ENCODE measurements at places on chromosomes 7 and 10.

- no peak for DNase-seq
These were observed 15.5 kb upstream of the RET start for GRCh38 chr10:43061331-43061730.

GRCh38 chr7:151513133-151513532 lies 6.6 kb downstream of the RHEB start:
- DNase-seq, result no peak

GRCh38 chr10:83723080-83723479 lies 416.2 kb upstream of the GHITM start:
- no peak for DNase-seq

DNA sequence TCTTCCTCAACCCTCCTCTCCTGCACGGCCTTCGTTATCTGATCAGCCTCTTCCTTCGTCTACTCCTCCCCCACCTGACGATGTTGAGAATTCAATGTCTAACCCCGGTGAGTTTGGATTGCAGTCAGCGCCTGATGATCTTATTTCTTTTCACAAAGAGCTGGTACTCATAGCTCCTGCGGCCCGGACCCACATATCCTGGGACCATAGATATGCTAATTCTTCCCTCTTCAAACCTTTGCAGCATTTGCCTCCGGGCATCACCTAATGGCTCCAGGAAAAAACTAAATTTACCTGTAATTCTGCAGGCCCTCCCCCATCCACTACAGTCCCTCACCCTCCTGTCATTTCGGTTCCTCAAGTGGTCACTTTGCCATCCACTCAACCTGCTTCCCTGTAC lies 12.4 kb upstream of the DDC start:
- no peak for DNase-seq

DNA sequence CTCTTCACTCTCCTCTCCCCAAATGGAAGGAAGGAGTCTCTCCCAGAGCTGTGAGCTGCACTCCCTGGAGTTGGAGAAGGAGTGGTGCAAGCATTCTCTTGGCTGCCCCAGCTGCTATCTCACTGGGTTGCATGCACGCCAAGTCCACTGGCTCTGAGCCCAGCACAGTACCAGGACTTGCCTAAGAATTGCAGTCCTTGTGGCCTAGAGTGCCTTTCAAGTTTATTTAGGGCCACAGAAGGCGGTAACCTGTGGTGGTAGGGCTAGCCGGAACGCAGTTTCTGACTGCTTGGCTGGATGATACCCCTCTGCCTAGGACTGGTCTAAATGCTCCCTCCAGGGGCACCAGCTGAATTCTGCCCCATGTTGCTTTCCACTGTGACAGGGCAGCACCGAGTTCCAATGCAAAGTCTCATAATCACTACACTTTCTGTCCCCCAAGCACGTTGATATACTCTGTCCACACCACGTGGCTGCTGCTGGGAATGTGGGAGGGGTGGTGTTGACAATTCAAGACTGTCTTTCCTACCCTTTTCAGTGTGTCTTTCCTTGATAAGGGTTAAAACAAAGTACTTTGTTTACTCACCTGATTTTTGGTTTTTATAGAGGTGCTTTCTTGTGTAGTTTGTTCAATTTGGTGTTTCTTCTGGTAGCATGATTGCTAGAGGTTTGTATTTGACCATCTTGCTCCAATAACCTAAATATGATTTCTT lies 57.0 kb downstream of the PHTF2 start:
- DNase-seq, result no peak

DNA sequence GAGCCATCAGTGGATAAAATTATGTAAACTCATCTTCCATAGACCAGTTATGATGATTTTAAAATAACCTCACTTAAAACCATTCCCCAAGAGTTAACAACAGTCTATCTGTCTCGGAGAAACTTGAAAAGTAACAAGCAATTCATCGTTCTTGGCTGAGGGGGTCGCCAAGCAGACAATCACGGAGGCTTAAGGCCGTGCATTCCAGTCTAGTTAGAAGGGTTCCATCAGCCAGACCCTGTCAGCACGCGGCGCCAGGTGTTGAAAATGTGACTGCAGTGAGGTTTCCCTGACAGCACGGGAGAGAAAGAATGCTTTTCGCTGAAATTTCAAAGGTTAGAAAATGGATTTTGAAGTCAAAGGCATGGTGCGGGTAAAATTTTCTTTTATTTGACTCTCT lies 1025.0 kb upstream of the CELF2 start:
- no peak for DNase-seq

- no peak for DNase-seq
These were observed 220.6 kb downstream of the CCDC3 start for GRCh38 chr10:12780634-12781601.

- no peak for DNase-seq
These were observed 78.3 kb upstream of the NRP1 start for GRCh38 chr10:33412653-33413361.

DNA sequence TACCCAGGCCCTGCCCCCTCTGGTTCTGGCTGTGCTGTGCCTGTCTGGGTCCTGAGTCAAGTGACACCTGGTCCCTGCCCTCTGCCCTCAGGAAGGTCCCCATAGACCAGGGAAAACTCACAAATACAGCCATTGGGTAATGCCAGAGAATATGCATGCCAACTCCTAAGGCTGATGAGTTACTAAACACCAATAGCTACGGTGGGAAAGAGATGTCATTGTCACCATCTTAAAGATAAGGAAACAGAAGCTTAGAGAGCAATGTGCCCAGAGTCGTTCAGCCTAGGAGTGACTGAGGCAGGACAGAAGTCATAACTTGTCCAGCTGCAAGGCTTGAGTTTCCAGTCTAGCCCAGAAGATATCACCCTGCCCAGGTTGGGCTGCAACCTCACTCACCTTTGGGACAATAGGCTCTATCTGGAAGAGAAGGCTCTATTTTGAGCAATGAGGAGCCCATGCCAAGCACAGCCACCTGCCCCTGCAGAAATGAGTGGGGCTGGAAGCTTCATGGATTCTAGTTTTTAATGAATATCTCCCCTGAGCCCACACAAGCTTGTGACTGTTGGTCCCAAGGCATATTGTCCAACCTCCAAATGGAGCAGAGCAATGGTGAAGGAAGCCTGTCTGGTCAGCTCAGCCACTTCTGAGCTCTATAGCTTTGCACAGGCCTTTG lies 42.6 kb downstream of the ZNF273 start:
- no peak for DNase-seq

- DNase-seq, result no peak
These were observed 78.3 kb upstream of the FZD8 start for GRCh38 chr10:35720366-35720765.

GRCh38 chr7:17725821-17726220 lies 214.5 kb downstream of the SNX13 start:
- peak; percentile 9 for DNase-seq

- DNase-seq, result no peak
These were observed 55.3 kb downstream of the CPVL start for GRCh38 chr7:29090836-29091601.

DNA sequence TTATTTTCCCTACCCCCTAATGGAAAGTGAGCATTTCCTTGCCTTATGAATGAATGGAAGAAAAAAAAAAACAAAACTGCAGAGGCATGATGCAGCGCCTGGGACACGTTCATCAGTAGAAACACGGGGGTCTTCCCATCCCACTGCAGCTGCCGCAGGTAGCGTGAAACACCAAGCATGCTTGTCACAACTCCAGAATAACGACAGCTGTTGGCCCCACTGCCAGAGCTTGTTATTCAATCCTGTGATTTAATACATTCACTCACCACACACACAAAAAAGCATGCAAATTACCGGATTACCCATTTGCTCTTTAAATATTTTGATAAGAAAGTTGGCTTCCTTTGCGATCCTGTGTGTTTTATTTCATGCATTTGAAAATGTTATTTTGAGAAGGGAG lies 48.4 kb upstream of the GNA12 start:
- no peak for DNase-seq

GRCh38 chr10:101120884-101121653 lies 10.0 kb upstream of the TLX1 start:
- DNase-seq, result no peak
